Activated CD4-positive, alpha-beta memory T cell treated with anti-CD3 and anti-CD28 coated beads for 36 hours (primary cell): ENCODE measurements at places on chromosomes 16 and 17. TPM values are rescaled to one million over a fixed set of nuclear protein-coding genes. Genes with fewer than 3 reads are reported as not detected.

NME1 gene
- total RNA-seq, result 238 TPM

GRCh38 chr16:66481081-66481942, 54.2 kb downstream of the BEAN1 start:
- peak; percentile 5 for DNase-seq

ACSM2A gene
- not detected for total RNA-seq

- no peak for DNase-seq
Observed at GRCh38 chr17:82178499-82179261, 34.0 kb downstream of the CCDC57 start.

- no peak for DNase-seq
Observed at GRCh38 chr16:49670627-49671026, 185.3 kb downstream of the ZNF423 start.

- no peak for DNase-seq
Observed at GRCh38 chr16:86680661-86681030, 102.3 kb downstream of the FOXL1 start.

DNA sequence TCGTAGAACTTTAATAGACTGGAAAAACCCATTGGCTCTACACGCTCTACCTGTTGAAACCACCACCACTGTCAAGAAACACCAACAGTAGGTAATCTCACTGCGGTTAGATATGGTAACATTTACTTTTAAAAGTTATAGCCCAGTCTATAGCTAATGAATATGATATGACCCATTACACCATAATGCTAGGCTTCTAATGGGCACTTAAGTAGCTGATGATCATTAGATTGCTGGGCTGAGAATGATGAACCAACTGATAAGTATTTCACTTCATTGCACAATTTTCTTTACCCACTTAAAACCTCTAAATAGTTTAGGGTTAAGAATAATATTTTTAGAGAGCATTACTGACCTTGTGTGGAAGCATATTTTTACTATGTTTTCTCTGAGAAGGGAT, 788.9 kb upstream of the CA10 start:
- DNase-seq, result no peak

FSCN2 gene
- 0.46 TPM for total RNA-seq

GINS2 gene
- 66.9 TPM for total RNA-seq

DNA sequence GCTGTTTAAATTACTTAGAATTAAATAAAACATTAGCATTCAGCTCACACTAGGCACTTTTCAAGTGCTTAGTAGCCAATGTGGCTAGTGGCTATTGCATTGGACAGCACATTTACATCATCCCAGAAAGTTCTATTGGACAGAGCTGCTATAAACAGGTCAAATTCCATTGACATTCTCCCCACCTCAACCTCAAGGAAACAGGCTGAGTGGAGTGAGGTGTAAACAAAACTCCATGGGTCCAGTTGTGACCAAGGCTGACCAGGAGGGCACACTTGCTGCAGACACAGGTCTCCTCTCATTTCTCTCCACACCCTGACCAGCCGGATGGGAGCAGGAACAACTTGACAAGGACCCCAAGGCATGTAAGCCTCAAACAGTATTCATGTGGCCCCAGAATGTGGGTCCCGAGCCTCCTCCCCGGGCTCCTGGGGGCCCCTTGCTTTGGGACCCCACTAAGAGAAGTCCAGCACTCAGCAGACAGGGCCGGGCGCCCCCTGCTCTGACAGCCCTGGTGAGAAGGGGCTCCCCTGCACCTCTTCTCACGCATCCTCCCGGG, 488 bp downstream of the C17orf113 start:
- DNase-seq, result no peak

FOXC2 gene
- not detected for total RNA-seq

DNA sequence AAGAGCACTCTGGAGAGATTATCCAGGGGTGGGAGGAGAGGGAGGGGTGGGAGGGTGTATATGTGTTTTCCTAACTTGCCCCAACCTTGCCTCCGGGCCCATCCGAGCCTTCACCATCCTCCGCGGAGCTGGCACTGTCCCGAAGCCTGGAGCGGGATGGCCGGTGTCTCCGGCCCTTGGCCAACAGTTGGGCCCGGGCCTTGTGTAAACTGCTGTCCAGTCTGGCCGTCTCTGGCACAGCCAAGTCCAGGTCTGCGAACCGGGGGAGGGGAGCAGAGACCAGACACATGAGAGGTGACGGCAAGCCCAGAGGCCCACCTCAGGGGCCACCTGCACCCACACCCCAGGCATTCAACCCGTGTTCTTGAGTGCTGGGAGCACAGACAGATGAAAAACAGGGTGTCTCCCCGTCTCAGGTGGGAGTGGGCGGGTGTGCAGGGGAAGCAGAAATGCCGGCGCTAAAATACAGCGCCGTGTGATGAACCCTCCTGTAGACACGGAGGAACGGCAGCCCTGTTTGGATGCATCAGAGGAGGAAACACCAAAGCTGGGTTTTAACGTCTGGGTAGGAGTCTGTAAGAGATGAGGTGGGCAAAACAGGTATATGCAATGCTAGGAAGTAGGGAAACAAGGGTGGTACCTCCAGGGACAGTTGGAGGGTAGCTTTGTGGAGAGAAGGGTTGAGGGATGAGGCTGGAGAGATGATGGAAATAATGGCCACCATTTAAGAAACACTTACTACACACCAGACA, 11.7 kb downstream of the SAMD14 start:
- no peak for DNase-seq

CCL5 gene
- total RNA-seq, result 133 TPM

GRCh38 chr16:17392127-17392856, 78.5 kb downstream of the XYLT1 start:
- DNase-seq, result no peak

DNA sequence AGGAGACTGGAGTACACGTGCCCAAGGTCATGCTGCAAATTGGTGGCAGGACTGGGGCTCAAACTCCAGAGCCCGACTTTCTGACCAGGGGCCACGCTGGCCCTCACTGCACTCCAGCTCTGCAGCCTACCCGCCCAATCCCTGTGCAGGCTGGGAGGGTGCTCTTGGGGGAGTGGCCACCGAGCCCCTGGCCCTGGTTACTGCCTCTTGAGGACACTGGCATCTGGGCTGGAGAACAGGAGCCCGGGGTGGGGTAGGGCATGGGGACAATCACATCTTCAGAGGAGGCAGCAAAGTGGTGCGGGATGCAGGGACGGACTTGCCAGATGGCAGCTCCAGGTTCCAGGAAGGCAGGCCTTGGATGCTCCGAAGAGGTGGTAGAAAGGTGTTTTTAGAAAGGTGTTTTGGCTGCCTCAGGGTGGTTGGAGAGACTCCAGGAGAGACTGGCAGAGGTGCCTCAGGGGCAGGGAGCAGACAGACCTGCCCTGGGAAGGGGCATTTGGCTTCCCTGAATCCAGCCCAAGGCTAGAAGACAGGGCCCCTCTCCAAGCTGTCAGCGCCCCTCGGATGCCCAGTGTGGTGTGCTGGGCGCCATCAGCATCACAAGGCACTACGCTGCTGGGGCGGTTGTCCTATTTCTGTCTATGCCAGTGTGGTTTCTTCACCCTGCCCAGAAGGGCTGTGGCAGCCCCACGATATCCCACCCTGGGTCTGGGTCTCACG, 220.6 kb downstream of the NTN1 start:
- DNase-seq, result no peak

- no peak for DNase-seq
Observed at GRCh38 chr17:15256689-15257088, 8.4 kb downstream of the PMP22 start.

CD300LB gene
- not detected for total RNA-seq

DNA sequence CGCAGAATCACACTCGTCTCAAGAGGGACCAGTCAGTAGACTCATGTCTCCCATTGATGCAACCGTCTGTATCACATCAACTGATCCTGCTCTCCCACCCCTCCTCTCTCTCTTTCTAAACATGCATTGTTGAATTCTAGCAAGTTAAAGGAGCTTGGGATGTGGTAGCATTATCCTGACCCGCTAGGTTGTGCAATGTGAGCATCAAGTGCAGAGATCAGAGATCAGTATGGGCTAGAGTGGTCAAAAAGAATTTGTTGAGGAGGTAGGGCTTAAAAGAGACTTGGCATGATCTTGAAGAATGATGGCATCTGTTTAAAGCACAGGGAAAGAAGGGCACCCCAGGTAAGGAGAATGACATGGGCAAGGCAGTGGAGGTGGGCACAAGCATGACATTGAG, 38.7 kb downstream of the PRSS54 start:
- DNase-seq, result no peak

DNA sequence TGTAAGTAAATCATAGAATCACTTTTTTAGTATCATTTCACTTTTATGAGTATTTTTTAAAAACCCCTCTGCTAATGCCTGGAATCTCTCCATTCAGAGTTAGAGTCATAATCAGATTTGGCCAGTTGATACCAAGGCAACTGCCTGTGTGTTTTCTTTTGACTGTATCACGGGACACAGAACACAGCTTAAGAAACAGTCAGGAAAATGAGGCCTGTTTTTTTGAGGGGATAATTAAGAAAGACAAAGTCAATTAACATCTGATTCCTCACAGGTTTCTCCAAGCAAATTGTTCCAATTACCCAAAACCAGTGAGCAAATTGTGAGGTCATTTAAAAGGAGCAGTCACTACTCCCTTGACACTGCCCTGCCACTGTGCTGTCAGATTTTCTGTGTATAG, 944.5 kb upstream of the SOX9 start:
- DNase-seq, result no peak

DNA sequence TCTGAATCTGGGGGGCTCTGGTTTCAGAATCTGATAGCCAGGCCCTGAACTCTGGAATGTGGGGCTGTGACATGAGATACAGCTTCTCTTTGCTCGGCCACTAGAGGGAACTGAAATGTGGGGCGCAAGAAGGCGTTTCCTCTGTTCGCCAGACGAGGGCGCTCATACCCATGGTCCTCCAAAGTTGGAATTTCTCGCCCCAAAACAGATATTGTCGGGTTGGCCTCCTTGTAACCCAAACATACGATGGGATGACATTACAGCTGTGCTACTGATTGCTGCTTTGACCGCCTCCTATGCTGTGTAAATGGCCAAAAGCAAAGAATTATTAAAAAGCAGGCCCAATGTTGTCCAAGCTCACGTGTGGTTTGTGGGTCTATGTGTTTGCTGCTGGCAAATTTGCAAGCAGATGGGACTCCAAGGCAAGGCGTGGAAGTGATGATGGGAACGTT, 13.1 kb upstream of the MSI2 start:
- peak; percentile 86 for DNase-seq

DNA sequence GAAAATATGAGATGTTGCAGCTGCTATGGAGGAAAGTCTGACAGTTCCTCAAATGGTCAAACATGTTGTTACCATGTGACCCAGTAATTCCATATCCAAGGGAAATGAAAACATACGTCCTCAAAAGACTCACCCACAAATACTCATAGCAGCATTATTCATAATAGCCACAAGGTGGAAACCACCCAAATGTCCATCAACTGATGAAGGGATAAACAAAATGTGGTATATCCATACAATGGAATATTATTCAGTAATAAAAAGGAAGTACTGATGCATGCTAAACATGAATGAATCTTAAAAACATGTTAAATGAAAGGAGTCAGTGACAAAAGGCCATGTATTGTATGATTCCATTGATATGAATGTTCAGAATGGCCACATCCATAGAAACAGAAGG, 140.2 kb downstream of the PITPNC1 start:
- DNase-seq, result no peak

LRRC75A gene
- 1.2 TPM for total RNA-seq

TMC8 gene
- total RNA-seq, result 140 TPM

DNA sequence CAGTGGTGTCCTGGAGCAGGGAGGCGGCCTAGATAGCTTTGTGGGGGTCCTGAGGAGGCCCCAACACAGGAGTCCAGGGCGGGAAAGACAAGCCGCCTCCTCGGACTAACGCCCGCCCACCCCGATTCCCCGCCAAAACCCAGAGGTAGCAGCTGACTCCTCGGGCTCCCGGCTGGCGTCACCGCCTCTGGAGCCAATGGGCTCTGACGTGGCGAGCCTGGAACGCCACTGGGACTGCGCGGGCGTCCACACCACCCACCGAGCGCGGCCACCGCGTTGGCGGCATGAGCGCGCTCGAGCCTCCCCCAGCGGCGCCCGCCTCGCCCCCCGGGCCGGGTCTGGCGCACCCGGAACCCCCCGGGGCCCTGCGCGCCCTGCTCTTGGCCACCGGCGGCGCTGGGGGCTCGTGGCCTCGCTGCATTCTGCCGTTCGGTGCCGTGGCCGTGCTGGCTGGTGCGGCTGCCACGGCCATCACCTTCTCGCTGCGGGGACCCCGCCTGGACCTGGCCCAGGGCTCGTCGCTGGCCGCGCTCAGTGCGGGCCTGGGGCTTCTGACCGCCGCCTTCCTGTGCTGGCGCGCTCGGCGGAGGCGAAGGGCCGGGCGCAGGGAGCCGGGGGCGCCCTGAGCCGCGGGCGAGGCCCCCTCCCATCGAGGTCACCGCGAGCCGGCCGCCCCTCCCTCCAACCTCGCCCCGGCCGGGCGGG, 3.4 kb upstream of the NTN3 start:
- peak; percentile 50 for DNase-seq

GRCh38 chr17:5354886-5355415, 64.5 kb downstream of the NUP88 start:
- no peak for DNase-seq

- no peak for DNase-seq
Observed at GRCh38 chr17:6638046-6638908, 2.2 kb downstream of the KIAA0753 start.

DNA sequence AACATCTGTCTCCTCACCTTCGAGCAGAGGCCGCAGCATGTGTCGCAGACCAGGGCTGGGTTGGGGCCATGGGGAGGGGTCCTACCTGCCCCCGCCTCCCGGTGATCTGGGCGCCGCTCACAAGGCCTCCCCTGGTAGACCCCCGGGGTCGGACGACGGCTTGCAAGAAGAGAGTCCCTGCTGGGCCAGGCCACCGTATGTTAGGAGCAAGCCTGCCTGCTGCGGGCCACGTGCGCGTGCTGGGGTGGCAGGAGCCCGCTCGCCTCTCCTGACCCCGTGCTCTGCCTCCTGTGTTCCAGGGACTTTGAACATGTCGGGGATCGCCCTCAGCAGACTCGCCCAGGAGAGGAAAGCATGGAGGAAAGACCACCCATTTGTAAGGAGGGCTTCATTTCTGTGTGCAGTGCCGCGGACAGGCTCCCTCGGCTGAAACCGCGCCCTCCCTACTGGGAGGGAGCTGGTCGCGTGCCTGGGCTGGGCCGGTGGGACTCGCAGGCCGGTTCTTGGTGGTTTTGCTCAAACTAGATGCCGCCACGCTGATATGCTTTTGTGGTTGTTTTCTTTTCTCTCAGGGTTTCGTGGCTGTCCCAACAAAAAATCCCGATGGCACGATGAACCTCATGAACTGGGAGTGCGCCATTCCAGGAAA, 4.4 kb downstream of the UBE2I start:
- DNase-seq, result no peak

PIGW gene
- total RNA-seq, result 11.8 TPM

CHTF18 gene
- 101 TPM for total RNA-seq

GRCh38 chr17:12634789-12635414, 30.8 kb upstream of the MYOCD start:
- DNase-seq, result no peak
